ENCODE measurements at places on chromosomes 4 and X.

DNA sequence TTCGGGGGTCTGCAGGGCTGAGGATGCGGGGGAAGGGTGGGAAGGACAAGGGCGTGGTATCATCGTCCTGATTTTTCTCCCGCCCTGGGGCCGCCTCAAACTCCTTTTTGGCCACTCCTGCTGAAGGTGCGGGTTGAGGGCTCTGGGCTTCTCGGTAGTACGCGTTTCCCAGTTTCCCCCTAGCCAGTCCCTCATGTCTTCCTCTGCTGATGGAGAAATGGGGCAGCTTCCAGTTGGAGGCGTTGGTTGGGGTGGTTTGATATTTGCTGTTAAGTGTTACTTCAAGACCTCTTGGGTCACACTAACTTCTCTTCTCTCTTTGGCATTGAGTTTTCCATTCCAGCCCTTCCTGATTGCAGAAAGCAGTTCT lies 482 bp downstream of the GSTCD start:
- DNase-seq = no peak

DNA sequence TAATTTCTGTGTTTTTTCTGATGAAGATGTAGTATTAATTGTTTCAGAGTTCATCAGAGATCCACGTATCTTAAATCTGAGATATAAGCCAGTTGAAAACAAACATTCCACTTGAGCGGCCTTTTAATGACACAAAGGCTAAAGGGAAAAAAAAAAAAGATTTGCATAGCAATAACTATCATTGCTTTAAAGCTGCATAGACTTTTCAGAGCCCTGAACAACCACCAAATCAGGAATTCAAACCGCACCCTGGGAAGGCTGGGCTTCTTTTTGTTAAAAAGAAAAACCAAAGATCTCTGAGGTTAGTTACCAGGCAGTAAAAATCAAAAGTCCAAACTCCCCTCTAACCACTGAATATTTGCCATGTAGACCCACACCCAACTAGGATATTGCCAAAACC lies 206.0 kb downstream of the HHIP start:
- no peak for DNase-seq

GRCh38 chrX:110304884-110305283 lies 13.0 kb downstream of the AMMECR1 start:
- no peak for DNase-seq

DNA sequence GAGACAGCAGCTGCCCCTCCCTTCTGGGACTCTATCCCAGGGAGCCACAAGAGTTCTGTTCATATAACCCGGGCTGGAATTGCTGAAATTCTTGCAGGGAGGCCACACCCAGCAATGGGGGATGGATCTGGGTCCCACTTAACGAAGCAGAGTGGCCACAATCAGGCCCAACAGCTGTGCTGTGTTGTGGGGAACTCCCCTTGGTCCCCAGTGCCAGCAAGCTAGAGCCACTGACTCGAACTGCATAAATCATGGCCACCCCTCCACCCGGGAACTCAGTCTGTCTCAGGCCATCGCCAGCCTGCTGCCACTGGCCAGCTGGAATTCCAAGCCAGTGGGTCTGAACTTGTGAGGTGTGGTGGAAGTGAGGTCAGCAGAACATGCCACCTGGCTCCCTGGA lies 111.1 kb downstream of the KLF8 start:
- DNase-seq = no peak

DNA sequence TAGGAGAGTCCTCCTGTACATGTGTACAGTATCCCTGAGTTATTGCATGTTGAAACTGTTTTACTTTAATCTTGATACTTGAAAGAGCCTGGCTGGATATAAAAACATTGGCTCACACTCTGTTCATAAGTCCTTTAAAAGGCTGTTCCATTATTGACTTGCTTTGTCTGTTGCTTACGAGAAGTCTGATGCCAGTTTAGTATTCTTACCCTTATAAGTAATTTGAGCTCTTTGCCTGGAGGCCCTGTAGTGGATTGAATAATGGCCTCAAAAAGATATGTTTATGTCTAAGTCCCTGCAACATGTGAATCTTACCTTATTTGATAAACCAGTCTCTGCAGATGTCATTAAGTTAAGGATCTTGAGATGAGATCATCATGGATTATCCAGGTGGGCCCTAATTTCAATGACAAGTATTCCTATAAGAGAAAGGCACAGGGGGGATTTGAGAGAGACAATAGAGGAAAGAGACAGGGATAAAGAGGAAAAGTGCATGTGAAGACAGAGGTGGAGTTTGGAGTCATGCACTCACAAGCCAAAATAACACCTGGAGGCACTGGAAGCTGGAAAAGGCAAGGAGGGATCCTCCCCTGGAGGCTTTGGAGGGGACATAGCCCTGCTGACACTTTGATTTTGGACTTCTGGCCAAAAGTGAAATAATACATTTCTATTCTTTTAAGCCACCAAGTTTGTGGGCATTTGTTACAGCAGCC lies 98.1 kb downstream of the IRF2 start:
- no peak for DNase-seq

GRCh38 chr4:84847978-84848377 lies 118.5 kb downstream of the WDFY3 start:
- no peak for DNase-seq

DNA sequence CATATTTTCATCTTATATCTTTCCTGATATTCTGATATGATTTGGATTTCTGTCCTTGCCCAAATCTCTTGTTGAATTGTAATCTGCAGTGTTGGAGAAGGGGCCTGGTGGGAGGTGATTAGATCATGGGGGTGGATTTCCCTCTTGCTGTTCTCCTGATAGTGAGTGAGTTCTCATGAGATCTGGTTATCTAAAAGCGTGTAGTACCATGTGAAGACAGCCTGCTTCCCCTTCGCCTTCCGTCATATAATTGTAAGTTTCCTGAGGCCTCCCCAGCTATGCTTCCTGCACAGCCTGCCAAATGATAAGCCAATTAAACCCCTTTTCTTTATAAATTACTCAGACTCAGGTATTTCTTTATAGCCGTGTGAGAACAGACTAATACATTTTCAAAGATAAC lies 77.2 kb downstream of the ANKRD50 start:
- DNase-seq = no peak
